ENCODE measurements at places on chromosomes 6 and 20. TPM values are rescaled to one million over a fixed set of nuclear protein-coding genes. Genes with fewer than 3 reads are reported as not detected.

CALHM4 gene
- not detected for total RNA-seq

SPATA25 gene
- total RNA-seq, result 1.4 TPM

AGER gene
- total RNA-seq, result 0.13 TPM

MLIP gene
- 0.19 TPM for total RNA-seq

MAP7 gene
- 0.99 TPM for total RNA-seq

CLPSL1 gene
- not detected for total RNA-seq

SLC22A7 gene
- total RNA-seq, result not detected

EYS gene
- under 0.01 TPM for total RNA-seq

RGS17 gene
- total RNA-seq, result 37.3 TPM

SUPT3H gene
- total RNA-seq, result 7.3 TPM

SLC18B1 gene
- 10.4 TPM for total RNA-seq

RSPO4 gene
- total RNA-seq, result not detected

PRR3 gene
- total RNA-seq, result 4.7 TPM

MCHR2 gene
- total RNA-seq, result not detected

ASIP gene
- not detected for total RNA-seq

FBXL4 gene
- 9.9 TPM for total RNA-seq

LINC00237 gene
- total RNA-seq, result not detected

PNLDC1 gene
- total RNA-seq, result not detected

ANGPT4 gene
- not detected for total RNA-seq

HTR1E gene
- total RNA-seq, result not detected

CST2 gene
- total RNA-seq, result 10.8 TPM

BNIP5 gene
- total RNA-seq, result not detected

IL17A gene
- total RNA-seq, result not detected

DEFB124 gene
- total RNA-seq, result not detected

FAM209A gene
- total RNA-seq, result 0.12 TPM

TSHZ2 gene
- 4.0 TPM for total RNA-seq

BPIFB2 gene
- not detected for total RNA-seq

DNAAF9 gene
- 8.2 TPM for total RNA-seq

KCNS1 gene
- total RNA-seq, result not detected

SLC22A1 gene
- total RNA-seq, result 0.75 TPM

SLC22A2 gene
- 0.13 TPM for total RNA-seq

FNDC11 gene
- total RNA-seq, result 0.12 TPM

BTN1A1 gene
- under 0.01 TPM for total RNA-seq

GTSF1L gene
- total RNA-seq, result not detected

CLIC5 gene
- not detected for total RNA-seq

LAMA4 gene
- total RNA-seq, result 568 TPM

ZBTB12 gene
- 3.7 TPM for total RNA-seq

PXDC1 gene
- 49.0 TPM for total RNA-seq

NRSN1 gene
- total RNA-seq, result not detected

PAX1 gene
- not detected for total RNA-seq

TMEM244 gene
- total RNA-seq, result not detected

TXLNB gene
- total RNA-seq, result 0.13 TPM

BMP6 gene
- 5.4 TPM for total RNA-seq

RIMS4 gene
- not detected for total RNA-seq

FNDC1 gene
- under 0.01 TPM for total RNA-seq

BLCAP gene
- 39.8 TPM for total RNA-seq

HCRTR2 gene
- total RNA-seq, result not detected

GINM1 gene
- 84.7 TPM for total RNA-seq

NRSN2 gene
- 13.3 TPM for total RNA-seq

PRRT1 gene
- total RNA-seq, result 0.50 TPM

IRAK1BP1 gene
- 4.5 TPM for total RNA-seq

MUC22 gene
- total RNA-seq, result not detected

PROCR gene
- total RNA-seq, result 125 TPM
